ENCODE measurements at places on chromosomes 11 and 22.

DNA sequence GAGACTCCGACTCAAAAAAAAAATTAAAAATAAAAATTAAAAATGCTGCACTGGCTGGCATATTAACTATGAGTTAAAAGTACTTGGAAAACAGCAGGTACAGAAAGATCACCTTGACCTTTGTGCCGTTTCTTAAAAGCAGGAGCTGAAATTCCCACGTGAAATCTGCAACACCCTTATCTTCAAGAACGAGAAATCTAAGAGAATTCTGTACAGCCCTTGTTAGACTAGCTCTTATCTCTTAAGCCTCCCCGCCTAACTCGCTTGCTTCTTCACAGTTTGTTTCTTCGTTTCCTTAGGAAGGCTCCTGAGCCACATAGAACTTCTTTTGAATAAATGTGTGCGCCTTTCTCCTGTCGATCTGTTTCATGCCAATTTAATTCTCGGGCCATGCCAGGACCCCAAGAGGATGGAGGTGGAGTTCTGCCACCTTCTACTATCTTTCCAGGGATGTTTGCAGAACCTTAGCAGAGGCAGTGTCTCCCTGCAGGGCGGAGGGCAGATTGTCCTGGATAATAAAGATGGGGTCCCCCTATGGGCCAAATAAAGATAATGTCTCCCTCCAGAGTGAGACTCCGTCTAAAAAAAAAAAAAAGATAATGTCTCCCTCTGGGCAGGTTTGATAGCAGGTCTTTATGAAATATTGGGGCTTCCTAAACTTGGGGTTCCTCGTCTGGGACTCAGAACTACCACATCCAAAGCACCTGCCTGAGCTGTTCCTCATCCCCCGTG is 27.4 kb upstream of the SYT8 start:
- DNase-seq = no peak

- DNase-seq = no peak
Observed at GRCh38 chr11:102385085-102386007, 38.3 kb downstream of the BIRC2 start.

DNA sequence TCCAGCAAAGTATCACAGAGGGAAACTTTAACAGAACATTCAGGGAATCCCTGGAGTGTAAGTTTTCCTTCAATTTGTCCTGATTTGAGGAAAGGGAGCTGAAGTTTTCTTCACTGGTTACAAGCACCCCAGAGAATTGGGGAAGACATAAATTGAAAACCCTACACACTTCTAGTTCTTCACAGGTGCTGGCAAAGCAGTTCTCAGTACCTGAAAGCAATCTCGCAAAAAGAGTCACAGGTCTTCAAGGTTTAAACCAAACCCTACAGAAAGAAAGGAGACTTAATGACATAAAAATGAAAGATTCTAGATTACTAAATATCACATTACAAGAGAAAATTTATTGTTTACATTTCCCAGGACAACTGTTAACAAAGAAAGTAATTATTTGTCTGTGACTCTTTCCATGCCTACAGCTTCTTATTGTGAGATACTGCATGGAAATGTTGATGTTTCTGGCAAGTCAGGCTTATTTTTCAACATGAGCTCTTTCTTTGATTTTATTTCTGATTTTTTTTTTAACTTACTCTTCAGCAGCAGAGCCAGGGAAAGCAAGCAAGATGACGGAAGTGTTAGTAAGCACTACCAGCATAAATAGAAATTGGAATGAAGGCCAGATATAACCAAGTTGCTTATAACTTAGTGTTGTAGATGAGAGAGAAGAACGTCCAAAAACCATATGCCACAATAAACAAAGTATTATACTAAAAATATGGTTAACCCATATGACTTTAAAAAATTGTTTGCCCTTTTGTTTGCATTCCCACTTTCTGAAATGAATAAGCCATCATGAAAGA is 44.1 kb downstream of the FANCF start:
- DNase-seq = no peak

DNA sequence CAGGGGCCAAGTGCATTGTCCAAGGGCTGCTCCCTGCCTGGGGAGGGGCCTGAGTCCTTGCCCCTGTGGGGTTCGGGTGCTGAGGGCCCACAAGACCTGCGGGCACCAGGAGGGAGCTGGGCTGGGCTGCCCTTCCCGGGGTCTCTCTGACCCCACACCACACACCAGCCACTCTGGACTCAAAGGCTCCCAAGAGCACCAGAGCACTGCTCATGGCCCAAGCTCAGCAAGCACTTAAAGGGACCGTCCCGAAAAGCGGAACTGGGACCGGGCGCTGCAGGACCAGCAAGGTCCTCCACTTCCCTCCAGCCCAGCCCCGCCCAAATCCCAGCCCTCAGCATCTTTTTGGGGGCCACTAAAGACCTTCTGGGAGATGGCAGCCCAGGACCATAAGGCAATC is 5.3 kb downstream of the LSP1 start:
- no peak for DNase-seq

- no peak for DNase-seq
Observed at GRCh38 chr22:22977479-22978200, 90.0 kb downstream of the IGLL5 start.

- no peak for DNase-seq
Observed at GRCh38 chr11:128502726-128503125, 84.6 kb downstream of the ETS1 start.

DNA sequence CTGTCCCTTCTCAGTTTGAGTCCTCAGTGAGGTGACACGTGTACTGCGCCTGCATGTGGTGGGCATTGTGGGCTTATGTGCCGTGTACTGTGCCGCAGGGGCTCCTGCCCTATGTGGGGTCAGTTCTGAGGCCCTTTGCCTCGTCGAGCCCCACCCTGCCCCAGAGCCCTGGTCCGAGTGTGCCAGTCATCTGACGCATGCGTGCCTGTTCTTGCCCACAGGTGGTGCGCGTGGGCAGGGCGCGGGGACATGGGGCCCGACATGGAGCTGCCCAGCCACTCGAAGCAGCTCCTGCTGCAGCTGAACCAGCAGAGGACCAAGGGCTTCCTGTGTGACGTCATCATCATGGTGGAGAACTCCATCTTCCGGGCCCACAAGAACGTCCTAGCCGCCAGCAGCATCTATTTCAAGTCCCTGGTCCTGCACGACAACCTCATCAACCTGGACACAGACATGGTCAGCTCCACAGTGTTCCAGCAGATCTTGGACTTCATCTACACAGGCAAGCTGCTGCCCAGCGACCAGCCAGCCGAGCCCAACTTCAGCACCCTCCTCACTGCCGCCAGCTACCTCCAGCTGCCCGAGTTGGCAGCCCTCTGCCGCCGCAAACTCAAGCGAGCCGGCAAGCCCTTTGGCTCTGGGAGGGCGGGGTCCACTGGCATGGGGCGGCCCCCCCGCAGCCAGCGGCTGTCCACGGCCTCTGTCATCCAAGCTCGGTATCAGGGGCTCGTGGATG is 22.3 kb upstream of the TMEM191C start:
- no peak for DNase-seq

DNA sequence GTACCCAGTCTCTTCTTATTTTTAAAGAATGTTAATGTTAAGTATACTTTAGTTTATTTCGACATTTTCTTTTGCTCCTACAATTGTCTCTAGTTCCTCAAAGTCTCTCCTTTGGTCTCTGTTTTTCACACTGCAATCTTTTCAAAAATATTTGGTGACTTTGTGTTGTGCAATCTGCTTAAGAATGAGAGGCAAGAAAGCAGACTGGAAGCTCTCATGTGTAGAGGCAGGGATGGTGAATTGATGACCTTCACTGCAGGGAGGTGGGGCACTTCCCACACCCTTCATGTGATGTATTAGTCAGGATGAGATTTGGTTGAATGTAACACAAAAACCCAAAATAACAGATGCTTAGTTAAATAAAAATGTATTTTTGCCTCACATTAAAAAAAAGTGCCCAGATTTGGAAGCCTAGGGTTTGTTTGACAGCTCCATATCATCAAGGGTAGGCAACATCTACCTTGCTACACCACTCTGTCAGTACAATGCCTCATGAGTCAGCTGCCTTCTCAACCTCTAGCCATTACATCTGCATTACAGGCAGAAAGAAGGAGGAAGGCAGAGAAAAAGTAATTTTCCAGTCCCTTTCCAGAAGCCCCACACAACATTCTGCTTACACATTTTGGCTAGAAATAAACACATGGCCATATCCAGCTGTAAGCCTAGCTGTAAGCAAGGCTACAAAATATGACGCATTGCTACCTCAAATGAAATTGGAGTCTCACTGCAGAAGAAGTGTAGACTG is 3.8 kb upstream of the MMP27 start:
- DNase-seq = no peak

GRCh38 chr11:92703449-92703830 is 266.0 kb upstream of the MTNR1B start:
- DNase-seq = no peak

GRCh38 chr11:96241331-96241841 is 101.6 kb downstream of the MAML2 start:
- no peak for DNase-seq

DNA sequence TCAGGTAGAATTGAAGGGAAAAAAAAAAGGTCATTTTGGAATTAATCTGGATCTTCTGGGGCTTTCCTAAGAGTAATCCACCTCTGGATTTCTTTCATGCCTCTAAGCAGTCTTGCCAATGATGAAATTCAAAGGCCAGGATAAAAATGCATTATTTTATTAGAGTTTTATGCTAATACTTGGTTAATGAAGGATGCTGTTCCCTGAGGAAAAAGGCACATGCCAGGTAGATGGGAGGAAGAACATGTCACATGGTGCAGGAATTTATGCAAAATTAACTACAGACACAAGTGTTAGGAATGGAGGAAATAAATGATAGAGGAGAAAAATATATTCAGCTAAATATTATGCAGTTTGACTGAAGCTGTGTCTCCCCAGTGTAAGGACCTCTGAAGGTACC is 792.0 kb downstream of the ETS1 start:
- DNase-seq = no peak

DNA sequence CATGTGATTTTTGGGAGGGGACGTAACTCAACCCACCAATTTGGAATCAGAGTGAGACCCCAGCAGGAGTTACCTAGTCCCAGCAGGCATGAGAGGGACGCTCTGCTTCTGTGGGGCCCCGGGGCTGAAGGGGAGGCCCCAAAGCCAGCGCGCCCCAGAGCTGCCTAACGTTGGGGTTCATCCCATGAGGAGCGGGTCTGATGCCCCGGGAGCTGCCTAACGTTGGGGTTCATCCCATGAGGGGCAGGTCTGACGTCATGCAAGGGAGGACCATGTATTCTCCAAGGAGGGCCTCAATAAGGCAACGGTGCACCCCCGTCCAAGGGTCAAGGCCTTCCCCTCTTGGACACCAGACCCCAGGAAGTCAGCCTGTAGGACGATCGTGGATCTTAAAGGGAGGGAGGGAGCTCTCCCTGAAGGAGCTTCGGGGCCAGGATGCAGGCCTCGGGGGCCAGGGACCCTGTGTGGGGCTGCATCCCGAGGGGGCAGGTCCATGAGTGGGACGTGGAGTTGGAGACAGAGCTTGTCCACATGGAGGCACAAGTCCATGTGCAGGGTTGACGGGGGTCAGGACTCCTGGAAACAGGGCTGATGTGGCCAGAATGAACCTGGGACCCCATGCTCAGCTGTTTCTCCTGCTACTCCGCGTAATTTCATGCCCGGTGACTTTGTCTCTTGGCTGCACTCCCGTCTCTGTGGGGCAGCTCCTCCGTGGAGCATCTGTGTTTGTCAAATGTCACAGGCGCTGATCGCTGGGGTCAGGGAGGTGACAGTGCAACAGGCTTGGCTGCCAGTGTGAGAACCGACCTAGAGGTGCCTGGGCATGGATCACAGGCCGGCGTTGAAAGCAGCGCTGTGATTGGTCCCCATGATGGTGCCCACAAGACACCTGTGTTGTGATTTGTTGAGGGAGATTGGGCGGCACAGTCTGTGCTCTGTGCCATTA is 1029.1 kb downstream of the BRD1 start:
- no peak for DNase-seq

GRCh38 chr22:19526076-19526701 is 2.0 kb upstream of the CLDN5 start:
- DNase-seq = no peak

DNA sequence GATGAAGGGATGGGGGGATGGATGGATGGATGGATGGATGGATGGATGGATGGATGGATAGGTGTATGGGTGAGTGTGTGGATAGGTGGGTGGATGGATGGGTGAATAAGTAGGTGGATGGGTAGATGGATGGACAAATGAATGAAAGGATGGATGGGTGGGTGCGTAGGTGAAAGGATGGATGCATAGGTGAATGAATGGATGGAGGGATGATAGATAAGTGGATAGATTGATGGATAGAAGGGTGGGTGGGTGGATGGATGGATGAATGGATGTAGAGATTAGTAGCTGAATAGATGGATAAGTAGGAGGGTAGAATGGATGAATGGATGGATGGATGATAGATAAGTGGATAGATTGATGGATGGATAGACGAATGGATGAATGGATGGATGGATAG is 152.7 kb downstream of the MN1 start:
- DNase-seq = no peak

DNA sequence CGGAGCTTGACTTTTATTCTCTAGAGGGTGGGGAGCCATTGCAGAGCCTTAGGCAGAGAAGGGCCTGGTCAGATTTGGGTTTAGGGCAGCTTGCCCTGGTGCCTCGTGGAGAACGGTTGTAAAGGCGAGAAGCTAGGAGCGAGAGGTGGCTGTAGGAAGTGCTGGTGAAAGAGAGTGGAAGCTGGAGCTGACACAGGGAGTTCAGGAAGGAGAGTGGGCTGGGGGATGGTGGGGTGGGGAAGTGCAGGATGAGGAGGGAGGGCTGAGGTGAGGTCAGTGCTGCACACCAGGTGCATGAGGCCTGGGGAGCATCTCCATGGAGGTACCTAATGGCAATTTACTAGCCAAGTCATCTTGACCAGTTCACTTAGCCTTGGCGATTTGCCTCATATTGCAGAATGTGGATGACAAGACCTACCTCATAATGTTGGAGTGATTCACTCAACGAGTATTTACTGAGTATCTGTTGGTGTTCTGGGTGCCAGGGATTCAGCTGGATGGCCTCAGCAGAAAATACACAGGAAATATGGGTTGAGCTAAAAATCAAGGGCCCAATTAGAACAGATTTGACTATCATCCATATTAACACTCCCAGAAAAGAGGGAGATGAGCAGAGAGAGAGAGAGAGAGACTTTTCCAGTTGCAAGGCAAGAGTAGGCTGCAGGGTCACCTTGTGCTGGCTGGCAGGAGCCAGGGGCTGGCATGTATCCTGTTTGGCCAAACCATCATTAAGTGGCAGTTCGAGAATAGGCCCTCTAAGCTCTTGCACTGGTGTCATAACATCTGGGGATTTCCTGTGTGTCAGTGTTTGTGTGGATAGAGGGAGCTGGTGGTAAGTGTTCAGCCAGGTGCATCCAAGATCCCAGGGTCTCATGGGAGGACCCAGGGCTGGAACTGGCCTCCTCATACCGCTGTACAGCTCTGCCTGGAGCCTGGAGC is 44.4 kb upstream of the CLDN5 start:
- DNase-seq = no peak

- DNase-seq = no peak
Observed at GRCh38 chr11:11038352-11038751, 180.5 kb upstream of the ZBED5 start.

- no peak for DNase-seq
Observed at GRCh38 chr11:133715602-133716001, 129.7 kb downstream of the SPATA19 start.

Data from stimulated activated CD8-positive, alpha-beta memory T cell treated with anti-CD3 and anti-CD28 coated beads, Interleukin-15, amount 100 ng/mL, for 24 hours (primary cell).